Left kidney (tissue), 8 donors: ENCODE measurements at places on chromosomes 12 and 14.

DNA sequence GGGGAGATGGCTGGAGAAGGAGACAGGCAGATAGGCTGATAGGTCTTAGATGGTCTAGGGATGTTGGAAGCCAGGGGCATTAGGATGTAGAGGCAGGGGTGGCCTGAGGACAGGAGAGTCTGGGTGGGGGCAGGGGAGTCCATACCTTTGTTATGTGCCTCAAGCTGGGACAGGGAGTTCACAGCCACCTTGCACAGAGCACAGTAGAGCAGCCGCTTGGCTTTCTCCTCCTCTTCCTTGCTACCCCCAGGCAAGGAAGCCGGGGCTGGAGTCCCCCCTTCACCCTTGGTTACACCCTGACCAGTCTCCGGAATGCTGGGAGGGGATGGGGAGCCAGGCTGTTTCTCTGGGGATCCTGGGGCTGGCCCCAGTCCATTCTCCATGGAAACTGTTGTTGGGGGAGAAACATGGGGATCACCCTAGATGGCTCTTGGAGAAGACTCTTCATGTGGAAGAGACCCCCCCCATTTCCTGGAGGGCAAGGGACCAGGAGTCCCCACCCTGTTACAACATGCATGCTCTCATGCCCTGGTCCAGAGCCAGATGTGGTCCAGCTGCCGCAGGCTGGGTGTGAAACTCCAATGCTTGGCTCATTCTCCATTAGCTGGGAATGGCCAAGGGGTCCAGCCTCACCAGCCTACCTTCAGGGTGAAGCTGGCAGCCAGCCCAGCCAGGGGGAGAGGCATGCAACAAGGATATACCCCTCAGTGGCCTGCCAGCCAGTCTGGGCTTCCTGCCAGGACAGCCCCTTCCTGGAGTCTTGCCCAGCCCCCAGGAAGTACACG is 7.2 kb upstream of the GPR84 start:
- no peak for DNase-seq

GRCh38 chr14:98296895-98297294 is 975.1 kb downstream of the BCL11B start:
- no peak for DNase-seq

- DNase-seq, result no peak
Measured at GRCh38 chr12:104319918-104320626, 16.5 kb downstream of the EID3 start.

GRCh38 chr14:99986396-99986795 is 78.8 kb upstream of the EVL start:
- DNase-seq, result no peak

- DNase-seq, result no peak
Measured at GRCh38 chr12:104171785-104172569, 34.0 kb upstream of the NFYB start.

DNA sequence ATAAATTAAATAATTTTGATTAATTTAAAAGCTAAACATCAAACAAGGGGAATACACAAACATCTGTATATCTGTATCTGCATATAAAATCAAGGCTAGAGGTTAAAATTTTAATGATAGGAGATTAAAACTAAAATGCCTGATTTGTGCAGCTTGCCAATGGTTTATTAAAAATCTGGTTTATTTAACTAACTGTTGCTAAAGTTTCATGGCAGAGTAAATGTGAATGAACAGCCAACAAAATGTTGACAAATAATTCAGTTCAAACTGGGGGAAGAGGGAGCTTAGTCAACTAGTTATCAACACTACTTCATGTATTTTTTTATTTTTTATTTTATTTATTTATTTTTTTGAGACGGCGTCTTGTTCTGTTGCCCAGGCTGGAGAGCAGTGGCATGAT is 43.0 kb downstream of the BTG1 start:
- no peak for DNase-seq

DNA sequence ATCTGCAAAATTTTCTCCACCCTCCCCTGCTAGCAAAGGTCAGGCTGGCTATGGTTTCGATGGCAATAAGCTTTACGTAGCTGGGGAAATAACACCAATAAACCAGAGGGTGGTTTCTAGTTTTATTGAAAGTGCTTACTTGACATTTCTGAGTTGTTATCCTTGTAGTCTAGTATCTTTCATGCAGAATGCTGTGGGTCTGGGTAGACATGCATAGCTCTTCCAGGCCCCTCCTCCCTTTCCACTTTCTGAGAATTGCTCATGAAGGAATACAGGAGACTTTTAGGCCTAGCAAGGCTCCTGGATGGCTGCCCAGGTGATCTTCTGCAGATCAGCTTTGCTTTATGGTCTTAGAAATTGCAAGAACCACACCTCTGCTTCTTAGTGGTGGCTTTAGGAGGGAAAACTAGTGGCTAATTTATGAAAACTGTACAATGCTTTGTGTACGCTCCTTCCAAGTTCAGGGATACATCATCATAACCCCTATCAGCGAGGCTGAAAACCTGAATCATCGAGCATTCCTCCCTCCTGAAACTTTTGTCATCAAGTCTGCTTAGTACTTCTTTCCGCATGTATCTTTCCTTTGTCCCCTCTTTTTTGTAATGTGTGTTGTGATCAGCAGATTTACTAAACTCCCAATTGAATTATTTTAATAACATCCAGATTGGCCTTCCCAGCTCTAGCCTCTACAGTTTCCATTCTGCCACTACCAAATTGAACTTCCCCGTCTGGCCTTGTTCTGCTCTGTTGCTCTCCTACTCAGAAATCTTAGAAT is 473.0 kb downstream of the RAD51B start:
- no peak for DNase-seq
